ENCODE measurements at places on chromosomes 11 and 22. TPM values are rescaled to one million over a fixed set of nuclear protein-coding genes. Genes with fewer than 3 reads are reported as not detected.

The CDC42EP1 gene
- total RNA-seq = 62.5 TPM

The BIRC3 gene
- 65.4 TPM for total RNA-seq

The OR2AG2 gene
- 0.18 TPM for total RNA-seq

The FAM83F gene
- 0.05 TPM for total RNA-seq

The MB gene
- total RNA-seq = 17.3 TPM

The GAB4 gene
- total RNA-seq = not detected

The LMF2 gene
- total RNA-seq = 54.2 TPM

The BTG4 gene
- not detected for total RNA-seq

The RNF215 gene
- total RNA-seq = 35.8 TPM

DNA sequence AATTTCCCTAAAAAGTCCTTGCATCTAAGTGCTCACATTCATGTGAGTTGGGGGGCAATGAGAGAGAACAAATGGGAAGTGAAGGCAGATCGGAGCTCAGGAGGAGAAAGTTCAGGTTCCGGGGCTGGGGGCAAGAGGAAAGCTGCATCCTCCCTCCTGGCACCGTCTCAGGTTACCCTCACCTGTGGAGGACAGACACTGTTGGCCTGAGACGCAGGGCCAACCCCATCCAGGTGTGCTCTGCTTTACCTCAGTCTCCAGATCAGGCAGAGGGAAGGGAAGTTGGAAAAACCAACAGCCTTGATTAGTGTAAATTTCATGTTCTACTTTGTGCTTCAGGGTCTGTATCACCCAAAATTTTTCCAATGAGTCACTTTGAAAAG is 146.9 kb downstream of the TRIM29 start:
- peaks cover 31% of the 10 kb centered on the region for H3K27me3 ChIP-seq
- no peaks in the 10 kb centered on the region for H3K4me1 ChIP-seq
- H3K36me3 ChIP-seq = no peaks in the 10 kb centered on the region
- no peak for DNase-seq

DNA sequence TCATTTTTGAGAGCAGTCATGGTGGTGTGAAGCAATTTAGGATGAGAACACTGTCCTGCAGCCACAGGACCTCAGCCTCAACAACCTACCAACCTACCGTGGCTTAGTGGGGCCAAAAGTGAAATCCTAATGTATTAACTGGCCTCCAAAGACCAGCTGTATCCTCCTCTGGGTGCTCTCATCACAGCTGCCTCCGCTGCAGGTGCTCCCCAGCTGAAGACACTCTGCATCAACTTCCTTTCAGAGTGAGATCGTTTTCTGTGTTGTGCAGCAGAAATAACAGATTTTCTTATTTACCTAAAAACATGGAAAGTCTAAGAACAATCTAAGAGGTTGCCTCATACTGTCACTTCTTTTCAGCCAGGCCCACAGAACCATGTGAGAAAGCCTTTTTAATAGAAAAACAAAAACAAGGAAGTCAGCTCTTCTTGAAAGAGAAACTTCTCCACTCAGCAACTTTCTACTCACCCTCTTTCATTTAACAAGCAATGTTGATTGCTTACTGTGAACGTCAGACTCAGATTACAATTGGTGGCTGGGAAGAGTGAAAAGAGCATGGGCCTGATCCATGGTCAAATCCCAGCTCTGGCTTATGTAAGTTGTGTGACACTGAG is 136.1 kb downstream of the TENM4 start:
- H3K27ac ChIP-seq = no peak overlapping the region
- no peaks in the 10 kb centered on the region for H3K36me3 ChIP-seq
- H3K27me3 ChIP-seq = no peaks in the 10 kb centered on the region
- DNase-seq = no peak

DNA sequence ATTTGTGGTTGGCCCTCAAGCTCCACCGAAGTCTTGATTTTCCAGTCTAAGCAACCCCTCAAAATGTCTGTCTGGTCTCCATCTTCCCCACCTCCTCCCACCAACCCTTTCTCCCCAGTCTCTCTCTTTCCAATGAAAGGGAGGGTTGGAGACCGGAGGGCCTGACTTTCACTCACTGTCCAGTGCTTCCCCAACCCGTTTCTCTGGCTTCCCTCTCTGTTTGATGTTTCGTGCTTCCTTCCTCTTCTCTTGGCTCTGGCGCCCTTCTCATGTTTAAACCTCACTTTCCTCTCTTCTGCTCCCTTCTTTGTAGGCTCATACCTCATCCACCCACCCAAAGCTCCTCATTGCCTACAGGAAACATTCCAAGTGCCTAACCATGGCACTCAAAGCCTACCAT is 11.1 kb upstream of the VPS37C start:
- H3K27ac ChIP-seq = no peak overlapping the region
- no peak overlapping the region for H3K4me3 ChIP-seq
- peaks cover 4% of the 10 kb centered on the region for H3K27me3 ChIP-seq
- H3K36me3 ChIP-seq = no peaks in the 10 kb centered on the region
- H3K4me1 ChIP-seq = no peaks in the 10 kb centered on the region

DNA sequence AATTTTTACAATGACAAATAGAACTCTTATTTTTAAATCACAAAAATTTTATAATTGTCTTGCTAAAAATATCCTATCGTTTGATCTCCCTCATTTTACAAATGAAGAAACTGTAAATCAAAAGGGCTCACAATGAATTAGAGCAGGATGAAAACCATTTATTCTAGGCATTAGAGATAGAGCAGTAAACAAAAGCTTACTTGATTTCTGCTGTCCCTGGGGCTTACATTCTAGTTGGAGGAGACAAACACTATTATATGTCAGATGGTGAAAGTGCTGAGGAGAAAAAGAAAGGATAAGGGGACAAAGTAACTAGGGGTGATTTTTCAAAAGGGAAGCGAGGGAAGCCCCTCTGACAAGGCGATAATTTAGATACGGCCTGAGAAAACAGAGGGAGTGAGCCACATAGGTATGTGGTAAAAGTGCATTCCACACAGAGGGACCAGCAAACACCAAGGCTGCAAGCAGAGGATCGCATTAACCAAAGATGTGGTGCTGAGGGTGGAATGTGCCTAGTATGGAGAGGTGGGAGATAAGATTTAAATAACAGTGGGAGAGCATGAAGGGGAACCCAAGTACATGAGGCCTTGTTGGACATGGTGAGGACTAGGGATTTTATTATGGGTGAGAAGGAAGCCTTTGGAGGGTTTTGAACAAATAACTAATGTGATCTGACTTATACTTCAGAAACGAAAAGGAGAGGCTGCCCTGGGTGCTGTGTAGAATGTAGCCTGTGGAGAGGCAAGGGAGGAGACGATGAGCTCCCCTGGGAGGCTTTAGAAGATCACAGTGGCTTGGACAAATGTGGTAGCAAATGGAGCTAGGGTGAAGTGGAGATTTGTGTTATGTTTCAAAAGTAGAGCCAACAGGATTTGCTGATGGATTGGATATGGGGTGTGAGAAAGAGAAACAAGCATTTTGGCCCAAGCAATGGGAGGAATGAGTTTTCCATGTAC is 62.1 kb downstream of the PDHX start:
- no peaks in the 10 kb centered on the region for H3K27me3 ChIP-seq
- peaks cover 5% of the 10 kb centered on the region for H3K36me3 ChIP-seq
- H3K27ac ChIP-seq = peak overlapping the region; percentile 100
- peaks cover 46% of the 10 kb centered on the region for H3K4me1 ChIP-seq

GRCh38 chr11:60743058-60743457 is 13.6 kb upstream of the MS4A15 start:
- peaks cover 4% of the 10 kb centered on the region for H3K27me3 ChIP-seq
- no peak overlapping the region for H3K4me3 ChIP-seq
- H3K27ac ChIP-seq = no peak overlapping the region
- H3K36me3 ChIP-seq = no peaks in the 10 kb centered on the region

- H3K4me1 ChIP-seq = no peaks in the 10 kb centered on the region
- DNase-seq = no peak
- H3K27me3 ChIP-seq = no peaks in the 10 kb centered on the region
- no peak overlapping the region for H3K27ac ChIP-seq
- H3K4me3 ChIP-seq = no peak overlapping the region
Observed at GRCh38 chr11:130814440-130815096, 101.7 kb downstream of the SNX19 start.

GRCh38 chr11:80816966-80817365 is 1376.1 kb upstream of the TENM4 start:
- no peaks in the 10 kb centered on the region for H3K27me3 ChIP-seq
- H3K36me3 ChIP-seq = no peaks in the 10 kb centered on the region
- no peak overlapping the region for H3K27ac ChIP-seq
- H3K4me3 ChIP-seq = no peak overlapping the region

DNA sequence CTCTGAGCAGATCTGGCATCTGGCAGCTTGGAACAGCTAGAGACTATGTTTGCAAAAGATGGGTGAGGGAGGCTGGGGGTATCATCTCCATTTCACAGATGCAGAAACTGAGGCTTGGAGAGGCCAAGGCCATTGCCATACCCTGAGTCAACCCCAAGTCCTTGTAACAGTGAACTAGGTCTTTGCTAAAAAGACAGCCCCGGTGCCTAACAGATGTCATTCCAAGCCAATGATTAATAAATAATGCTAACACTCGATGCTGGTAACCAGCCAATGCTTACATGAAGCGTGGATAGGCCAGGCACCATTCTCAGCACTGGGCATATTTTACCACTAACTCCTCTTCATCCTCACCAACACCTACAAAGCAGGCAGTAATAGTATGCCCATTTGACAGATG is 164.0 kb downstream of the MN1 start:
- H3K4me1 ChIP-seq = no peaks in the 10 kb centered on the region
- no peaks in the 10 kb centered on the region for H3K36me3 ChIP-seq
- DNase-seq = no peak

GRCh38 chr22:41264408-41264941 is 21.5 kb downstream of the RANGAP1 start:
- no peaks in the 10 kb centered on the region for H3K4me1 ChIP-seq
- no peaks in the 10 kb centered on the region for H3K27me3 ChIP-seq
- H3K27ac ChIP-seq = no peak overlapping the region
- H3K36me3 ChIP-seq = peaks cover 8% of the 10 kb centered on the region

GRCh38 chr11:38282718-38283117 is 1684.7 kb upstream of the RAG2 start:
- DNase-seq = no peak
- H3K27me3 ChIP-seq = no peaks in the 10 kb centered on the region
- H3K36me3 ChIP-seq = no peaks in the 10 kb centered on the region
- H3K27ac ChIP-seq = no peak overlapping the region

- peaks cover 16% of the 10 kb centered on the region for H3K27me3 ChIP-seq
- no peak overlapping the region for H3K4me3 ChIP-seq
- H3K4me1 ChIP-seq = no peaks in the 10 kb centered on the region
Observed at GRCh38 chr11:19332476-19332875, 91.7 kb upstream of the E2F8 start.

- no peaks in the 10 kb centered on the region for H3K36me3 ChIP-seq
- H3K4me1 ChIP-seq = no peaks in the 10 kb centered on the region
- H3K4me3 ChIP-seq = no peak overlapping the region
- H3K27me3 ChIP-seq = no peaks in the 10 kb centered on the region
Observed at GRCh38 chr11:109527496-109527895, 105.5 kb downstream of the C11orf87 start.

DNA sequence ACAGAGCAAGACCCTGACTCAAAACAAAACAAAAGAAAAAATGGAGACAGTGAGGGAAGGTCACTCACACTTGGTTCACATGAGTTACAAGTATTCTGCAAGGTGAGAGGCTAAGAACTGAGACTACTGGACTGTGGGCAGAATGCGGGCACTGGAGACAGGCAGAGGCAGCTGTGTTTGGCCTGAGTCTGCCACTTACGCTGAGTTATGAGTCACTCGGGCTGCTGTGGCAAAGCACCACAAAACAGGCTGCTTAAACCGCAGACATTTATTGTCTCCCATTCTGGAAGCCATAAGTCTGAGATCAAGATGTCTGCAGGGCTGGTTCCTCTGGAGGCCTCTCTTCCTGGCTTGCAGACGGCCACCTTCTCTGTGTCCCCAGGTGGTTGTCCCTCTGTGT is 122.8 kb downstream of the SHANK2 start:
- no peaks in the 10 kb centered on the region for H3K36me3 ChIP-seq
- no peaks in the 10 kb centered on the region for H3K27me3 ChIP-seq
- H3K4me3 ChIP-seq = no peak overlapping the region
- H3K4me1 ChIP-seq = no peaks in the 10 kb centered on the region

GRCh38 chr11:119754199-119754598 is 25.2 kb upstream of the NECTIN1 start:
- H3K27me3 ChIP-seq = peaks cover 27% of the 10 kb centered on the region
- no peaks in the 10 kb centered on the region for H3K4me1 ChIP-seq

DNA sequence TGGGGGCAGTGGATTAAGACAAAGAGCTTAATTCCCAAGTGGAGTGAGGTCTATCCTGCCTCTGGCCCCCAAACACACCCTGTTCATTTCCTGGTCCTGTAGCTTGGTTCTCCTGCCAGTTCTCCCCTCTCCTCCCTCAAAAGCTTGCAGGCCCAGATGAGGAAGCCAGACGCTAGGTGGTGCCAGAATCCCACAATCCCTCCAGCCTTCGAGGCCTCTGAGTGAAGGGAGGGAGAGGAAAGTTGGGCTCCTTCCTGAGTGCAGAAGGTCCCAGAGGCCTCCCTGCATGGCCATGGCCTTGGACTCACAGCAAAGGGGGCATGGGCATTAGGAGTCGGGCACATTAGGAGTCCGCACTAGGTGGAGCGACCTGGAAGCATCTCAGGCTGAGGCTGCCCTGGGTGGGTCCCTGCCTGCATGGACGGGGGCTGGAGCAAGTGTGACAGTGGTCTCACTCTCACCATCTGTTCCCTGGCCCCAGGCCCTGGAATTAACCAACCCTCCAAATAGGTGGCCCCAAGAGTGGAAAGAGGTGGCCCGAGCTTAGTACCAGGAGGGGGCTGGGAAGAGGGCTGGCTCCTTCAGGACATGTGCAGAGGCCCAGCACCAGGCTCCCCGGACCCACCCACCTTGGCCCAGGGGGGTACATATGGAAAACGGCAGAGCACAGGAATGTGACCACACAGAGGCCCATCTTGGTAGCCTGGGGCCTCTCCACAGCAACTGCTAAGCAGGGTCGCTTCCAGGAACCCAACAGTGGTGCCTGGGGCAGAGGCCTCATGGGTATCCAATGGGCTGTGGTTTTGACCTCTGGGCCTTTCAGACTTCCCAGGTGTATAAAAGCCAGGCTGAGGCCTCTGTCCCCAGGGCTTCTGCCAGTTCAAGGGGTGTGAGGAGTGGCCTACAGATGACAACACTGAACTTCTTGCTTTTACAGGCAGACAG is 5.2 kb downstream of the FXYD2 start:
- no peak overlapping the region for H3K27ac ChIP-seq
- no peaks in the 10 kb centered on the region for H3K27me3 ChIP-seq
- no peak overlapping the region for H3K4me3 ChIP-seq
- H3K4me1 ChIP-seq = peaks cover 20% of the 10 kb centered on the region
- no peak for DNase-seq
